ENCODE measurements at places on chromosomes 16 and 17. TPM values are rescaled to one million over a fixed set of nuclear protein-coding genes. Genes with fewer than 3 reads are reported as not detected.

- DNase-seq, result no peak
These were observed 65.0 kb downstream of the CCDC182 start for GRCh38 chr17:57679906-57680695.

DNA sequence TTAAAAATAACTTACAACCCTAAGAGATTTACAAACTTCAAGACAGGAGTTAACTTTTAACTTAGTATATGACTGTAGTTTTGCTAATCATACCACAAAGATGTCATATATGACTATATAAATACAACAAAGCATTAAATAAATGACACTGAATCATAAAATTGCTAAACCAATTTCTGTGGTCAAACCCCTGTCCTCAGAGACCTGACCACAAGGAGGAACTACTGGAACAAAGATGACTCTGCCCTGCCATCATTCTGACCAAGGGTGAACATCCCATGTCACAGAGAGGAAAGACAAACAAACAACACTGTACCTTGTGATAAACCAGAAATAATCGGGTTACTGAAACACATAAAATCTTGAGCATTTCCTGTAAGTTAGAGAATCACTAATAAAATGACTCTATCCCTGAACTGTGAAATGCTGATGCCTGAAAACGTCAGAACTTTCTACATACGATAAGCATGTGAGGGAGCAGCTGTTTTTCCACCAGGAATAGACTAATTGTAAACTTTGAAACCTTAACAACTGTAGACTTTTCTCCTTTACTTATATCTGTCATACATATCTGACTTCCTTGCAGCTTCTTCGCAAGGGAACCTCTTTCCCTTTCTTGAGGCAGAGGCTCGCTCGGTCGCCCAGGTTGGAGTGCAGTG lies 47.9 kb downstream of the WDR59 start:
- DNase-seq, result no peak

GRCh38 chr16:49183911-49184310 lies 97.7 kb downstream of the CBLN1 start:
- peak; percentile 75 for DNase-seq

KRT222 gene
- total RNA-seq, result not detected
